ENCODE measurements at places on chromosomes 7 and 10.

GRCh38 chr10:29345144-29345909 is 56.5 kb downstream of the LYZL1 start:
- no peak for DNase-seq

GRCh38 chr7:135269921-135270320 is 36.3 kb downstream of the STRA8 start:
- no peak for DNase-seq

GRCh38 chr10:113309791-113310190 is 243.1 kb upstream of the HABP2 start:
- no peak for DNase-seq

GRCh38 chr7:151377406-151377805 is 32.4 kb downstream of the WDR86 start:
- no peak for DNase-seq

- no peak for DNase-seq
Measured at GRCh38 chr7:25005658-25006057, 25.7 kb upstream of the OSBPL3 start.

DNA sequence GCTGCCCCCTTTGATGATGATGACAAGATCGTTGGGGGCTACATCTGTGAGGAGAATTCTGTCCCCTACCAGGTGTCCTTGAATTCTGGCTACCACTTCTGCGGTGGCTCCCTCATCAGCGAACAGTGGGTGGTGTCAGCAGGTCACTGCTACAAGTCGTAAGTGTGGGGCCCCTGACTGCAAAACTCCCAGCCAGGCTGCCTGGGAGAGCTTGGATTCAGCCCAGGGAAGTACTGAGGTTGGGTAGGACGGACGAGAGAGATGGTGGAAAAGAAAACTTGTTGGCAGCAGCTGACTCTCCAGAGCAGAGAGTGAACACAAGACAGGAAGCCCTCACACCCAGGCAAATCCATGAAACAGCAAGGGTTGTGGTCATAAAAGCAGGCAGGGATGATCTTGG is 1.3 kb downstream of the PRSS2 start:
- DNase-seq, result no peak
